ENCODE measurements at places on chromosomes 5 and 9.

- no peak for DNase-seq
Measured at GRCh38 chr9:99778308-99778707, 43.4 kb upstream of the NR4A3 start.

- no peak for DNase-seq
Measured at GRCh38 chr5:148760945-148761638, 65.3 kb upstream of the ADRB2 start.

DNA sequence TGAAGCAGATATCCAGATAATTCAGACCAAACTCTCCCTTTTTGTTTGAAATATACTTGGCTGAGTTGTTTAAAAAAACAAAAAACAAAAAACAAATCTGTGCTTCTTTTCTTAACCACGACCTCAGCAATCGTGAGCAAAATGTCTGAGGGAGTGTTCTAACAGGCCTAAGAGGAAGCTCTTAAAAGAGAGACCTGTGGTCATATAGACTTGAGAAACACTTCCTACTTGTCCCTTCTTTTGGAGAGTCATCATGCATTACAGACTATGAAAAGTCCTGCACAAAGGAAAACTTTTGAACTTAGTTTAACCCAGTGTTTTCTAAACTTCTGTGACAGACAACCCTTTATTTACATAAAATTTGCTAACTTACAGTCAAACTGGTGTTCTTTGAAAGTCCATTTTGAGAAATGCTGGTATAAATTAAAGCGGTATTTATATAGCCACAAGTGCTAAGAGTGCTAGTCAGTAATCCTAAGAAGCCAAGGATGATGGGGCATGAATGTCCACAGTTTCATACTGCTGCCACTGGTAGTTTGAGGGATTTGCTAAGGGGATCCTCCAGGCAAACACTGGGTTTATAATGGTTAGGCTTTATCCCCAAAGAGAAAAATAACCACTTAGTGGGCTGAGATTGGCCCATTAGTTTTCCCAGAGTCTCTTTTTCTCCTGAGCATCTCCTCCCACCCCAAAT lies 199.8 kb downstream of the LRRC70 start:
- no peak for DNase-seq

GRCh38 chr5:136992796-136993489 lies 506.2 kb downstream of the SPOCK1 start:
- no peak for DNase-seq

GRCh38 chr9:133457748-133458147 lies 2.0 kb upstream of the CACFD1 start:
- no peak for DNase-seq

GRCh38 chr9:89225587-89225986 lies 47.0 kb upstream of the SHC3 start:
- DNase-seq: no peak

DNA sequence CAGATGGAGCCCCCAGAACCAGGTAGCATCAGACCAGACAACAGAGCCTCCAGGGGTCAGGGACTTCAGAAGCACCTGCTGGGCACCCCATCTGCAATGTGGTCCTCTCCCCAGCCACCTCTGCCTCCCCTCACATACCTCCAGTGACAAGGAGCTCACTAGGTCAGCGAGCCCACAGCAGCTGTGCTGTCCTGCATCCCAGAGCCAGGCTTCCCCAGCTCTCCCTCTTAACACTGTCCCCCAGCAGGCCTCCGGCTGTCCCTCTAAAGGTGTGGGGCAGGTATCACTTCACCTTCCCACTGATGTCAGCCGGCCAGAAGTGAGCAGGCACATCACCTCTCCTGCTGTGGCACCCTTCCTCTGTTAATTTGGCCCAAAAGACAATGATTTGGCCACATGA lies 83.6 kb downstream of the LMX1B start:
- no peak for DNase-seq

DNA sequence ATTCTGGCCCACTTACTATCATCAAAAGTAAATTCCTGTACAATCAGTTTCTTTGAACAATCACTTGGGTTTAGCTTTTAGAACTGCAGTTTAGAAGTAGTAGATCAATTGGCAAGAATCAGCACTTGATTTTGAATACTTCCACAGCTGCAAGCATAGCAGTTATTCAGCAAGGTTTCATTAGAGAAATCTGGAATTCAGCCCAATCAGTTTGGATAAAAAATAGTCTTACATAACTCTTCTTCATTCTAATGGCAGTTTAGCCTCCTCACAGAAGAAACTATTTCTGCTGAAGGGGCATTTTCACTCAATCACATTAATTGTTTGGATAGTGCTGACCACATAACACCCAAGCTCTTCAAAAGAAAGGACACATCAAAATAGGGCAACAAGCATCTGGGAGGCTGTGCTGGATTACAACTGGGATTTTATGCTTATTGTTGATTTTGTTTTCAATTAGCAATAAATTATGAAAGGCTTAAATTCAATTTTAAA lies 336.2 kb upstream of the PDE4D start:
- DNase-seq: no peak

- no peak for DNase-seq
Measured at GRCh38 chr9:115930472-115930871, 223.1 kb upstream of the PAPPA start.

DNA sequence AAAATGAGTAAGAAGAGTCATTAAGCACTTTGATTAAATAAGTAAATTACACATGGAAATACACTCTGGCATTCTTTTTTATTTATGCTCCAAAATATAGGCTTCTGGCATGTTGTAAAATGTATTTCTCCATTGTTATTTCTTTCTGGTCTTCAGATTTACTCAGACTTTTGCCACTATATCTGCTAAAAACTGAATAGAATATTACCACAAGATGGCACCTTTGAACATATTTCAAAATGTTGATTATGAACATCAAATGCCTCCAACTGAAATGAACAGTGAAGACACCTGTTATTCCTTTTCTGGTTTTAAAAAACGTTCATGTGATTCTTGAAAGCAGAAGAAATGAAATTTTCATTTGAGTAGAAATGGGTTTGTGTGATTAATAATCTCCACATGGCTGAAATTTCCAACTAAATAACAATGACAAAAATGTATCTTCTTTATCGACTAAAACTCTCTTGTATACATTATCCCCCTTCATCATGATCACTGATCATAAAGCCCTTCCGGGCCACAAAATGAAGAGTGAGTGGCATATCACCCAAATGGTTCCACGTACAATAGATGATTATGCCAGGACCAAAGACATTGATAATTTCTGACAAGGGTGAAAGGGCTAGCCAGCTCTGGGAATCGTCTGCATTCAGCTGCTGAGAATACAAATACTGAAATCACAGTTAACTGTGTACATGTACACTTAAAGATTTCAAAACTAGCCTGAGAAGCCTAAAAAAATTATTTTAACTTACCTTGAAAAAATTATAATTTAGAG lies 23.8 kb downstream of the TYRP1 start:
- DNase-seq: no peak

- DNase-seq: no peak
Measured at GRCh38 chr5:447501-447900, 4.5 kb downstream of the EXOC3 start.

DNA sequence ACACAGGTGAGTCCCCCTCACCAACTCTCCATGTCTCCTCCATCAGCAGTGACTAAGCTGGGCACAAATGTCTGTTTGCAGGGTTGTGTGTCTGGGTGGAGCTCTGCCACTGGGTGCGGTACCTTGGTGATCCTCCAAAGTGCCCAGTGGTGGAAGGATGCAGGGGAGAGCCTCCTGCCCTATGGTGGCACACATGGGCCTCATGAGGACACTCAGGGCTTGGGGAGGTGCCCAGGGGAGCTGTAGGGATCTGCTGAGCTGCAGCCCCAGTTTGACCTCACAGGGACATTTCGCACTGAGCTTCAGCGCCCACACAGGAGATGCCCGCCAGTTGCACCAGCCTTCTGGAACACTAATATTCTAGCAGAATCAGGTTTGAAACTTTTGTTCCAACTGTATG lies 29.5 kb downstream of the S1PR3 start:
- no peak for DNase-seq

GRCh38 chr9:130034570-130034969 lies 8.4 kb downstream of the FNBP1 start:
- DNase-seq: no peak

DNA sequence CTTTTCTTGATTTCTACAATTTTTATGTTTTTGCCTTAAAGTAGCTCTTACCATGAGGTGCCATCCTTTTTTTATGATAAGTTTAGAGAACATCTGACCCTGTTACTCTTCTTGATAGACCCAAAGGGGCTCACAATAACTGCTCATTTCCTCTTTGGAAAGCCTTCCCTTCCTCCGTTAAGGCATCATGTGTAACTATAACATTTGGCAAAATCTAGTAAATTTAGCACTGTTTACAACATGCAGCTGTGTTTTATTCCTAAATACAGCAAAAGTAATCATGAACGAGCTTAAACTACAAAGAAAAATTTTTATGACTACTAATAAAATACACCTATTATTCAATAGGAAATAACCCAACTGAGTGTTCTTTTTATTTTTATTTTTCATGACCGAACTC lies 705.1 kb downstream of the MAT2B start:
- DNase-seq: no peak

- no peak for DNase-seq
Measured at GRCh38 chr9:124549016-124549415, 41.8 kb upstream of the NR5A1 start.

GRCh38 chr5:3312299-3312698 lies 283.3 kb upstream of the IRX1 start:
- no peak for DNase-seq

GRCh38 chr5:175387144-175387543 lies 56.8 kb downstream of the DRD1 start:
- no peak for DNase-seq

- no peak for DNase-seq
Measured at GRCh38 chr9:133558191-133559126, 24.0 kb downstream of the ADAMTSL2 start.

DNA sequence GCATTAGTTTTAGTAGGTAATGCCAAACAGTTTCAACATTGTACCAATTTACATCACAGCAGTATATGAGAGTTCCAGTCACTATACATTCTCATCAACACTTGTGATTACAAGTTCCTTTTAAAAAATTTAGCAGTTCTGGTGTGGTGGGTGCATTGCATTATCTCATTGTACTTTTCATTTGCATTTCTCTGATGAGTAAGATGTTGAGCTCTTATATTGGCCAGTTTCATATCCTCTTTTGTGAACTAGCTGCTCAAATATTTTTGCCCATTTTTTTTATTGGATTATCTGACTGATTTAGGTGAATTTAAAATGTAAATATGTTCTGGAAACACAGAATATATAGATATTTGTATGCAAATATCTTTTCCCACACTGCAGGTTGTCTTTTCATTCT lies 160.9 kb upstream of the NR3C1 start:
- no peak for DNase-seq

DNA sequence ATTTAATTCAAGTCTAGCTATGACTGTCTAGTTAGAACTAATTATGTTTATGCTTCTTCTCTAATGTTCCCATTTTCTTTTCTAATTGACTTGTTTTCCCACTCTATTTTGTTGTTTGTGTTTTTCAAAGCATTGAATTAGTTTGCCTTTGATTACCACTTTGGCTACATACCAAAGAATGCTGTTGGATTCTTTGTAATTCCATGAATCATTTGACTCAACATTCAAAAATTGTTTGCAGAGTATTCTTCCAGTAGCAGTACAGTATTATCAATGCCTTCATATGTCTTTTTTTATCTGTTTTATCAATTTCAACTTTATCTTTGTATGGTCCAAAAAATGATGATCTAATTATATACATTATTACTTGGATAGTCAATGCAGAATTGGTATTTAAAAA lies 288.7 kb downstream of the RFX3 start:
- DNase-seq: no peak

DNA sequence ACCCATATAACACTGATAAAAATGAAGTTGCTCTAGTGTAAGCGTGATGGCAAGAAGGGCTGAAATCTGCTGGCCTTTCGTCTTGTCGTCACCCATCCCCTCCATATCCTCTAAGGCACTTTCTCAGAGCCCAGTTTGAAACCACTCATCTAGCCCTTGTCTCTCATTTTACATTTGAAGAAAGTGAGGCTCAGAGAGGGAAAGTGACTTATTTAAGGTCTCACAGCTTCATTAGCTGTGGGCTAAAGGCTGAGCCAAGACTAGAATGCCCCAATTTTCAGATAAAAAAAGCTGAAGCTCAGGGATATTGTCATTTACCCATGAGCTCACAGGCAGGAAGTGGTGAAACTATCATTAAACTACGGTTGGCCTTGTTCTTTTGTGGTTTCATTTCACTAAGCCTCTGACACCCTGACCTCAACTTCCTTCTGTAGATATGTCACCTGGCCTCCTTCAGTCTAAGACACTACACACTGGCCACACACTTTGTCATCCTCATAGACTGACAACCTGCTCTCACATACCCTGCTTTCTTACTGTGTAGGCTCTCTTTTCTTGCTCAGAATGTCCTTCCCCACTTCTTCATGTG lies 176.7 kb upstream of the DMAC1 start:
- DNase-seq: no peak

GRCh38 chr5:151221574-151221973 lies 2.3 kb downstream of the CCDC69 start:
- DNase-seq: no peak

GRCh38 chr5:145025775-145026174 lies 809.4 kb downstream of the PRELID2 start:
- no peak for DNase-seq

DNA sequence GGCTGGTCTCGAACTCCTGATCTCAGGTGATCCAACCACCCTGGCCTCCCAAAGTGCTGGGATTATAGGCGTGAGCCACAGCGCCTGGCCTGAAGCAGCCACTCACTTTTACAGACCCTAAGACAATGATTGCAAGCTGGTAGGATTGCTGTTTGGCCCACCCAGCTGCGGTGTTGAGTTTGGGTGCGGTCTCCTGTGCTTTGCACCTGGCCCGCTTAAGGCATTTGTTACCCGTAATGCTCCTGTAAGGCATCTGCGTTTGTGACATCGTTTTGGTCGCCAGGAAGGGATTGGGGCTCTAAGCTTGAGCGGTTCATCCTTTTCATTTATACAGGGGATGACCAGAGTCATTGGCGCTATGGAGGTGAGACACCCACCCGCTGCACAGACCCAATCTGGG lies 1.5 kb downstream of the CA9 start:
- DNase-seq: no peak

GRCh38 chr9:135692410-135692809 lies 6.9 kb downstream of the SOHLH1 start:
- no peak for DNase-seq

- no peak for DNase-seq
Measured at GRCh38 chr5:148005788-148006520, 57.8 kb upstream of the SPINK5 start.

- no peak for DNase-seq
Measured at GRCh38 chr9:17130291-17130690, 4.5 kb upstream of the CNTLN start.
